Fibroblast of skin of left quadriceps (primary cell): ENCODE measurements at places on chromosomes 1 and 21.

DNA sequence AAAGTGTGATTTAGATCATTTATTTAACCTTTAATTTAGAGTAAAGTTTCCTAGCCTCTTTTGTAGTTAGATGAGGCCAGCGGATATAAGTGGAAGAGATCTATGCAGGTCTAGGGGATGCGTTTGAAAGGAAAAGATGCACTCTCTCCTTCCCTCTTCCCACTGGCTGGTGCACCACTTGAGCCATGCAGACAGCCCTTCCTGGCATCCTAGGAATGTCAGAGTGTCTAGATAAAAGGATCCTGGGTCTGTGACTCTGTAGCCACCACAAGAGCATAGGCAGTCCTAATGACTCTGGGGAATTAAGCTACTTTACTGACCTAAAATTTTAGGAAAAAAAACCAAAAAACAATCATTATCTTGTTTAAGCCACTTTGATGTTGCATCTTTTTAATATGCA is 16.0 kb upstream of the STUM start:
- no peak for DNase-seq

DNA sequence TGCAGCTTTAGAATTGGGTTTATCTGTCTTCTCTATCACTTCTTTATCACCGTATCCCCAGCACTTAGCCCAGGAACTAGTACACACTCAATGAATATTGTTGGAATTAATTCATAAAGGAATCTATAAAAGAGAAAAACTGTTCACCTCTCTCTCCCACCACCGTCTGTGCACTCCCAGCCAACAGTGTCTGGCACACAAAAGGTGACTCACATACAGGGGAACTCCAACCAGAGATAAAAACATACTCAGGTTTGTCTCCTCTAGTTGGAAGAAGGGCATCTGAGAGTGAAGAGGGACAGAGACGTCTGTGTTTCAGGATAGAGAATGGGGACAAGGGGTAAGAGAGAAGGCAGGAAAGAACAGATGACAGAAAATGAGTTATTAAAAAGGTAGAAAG is 10.0 kb downstream of the ITLN1 start:
- DNase-seq, result no peak

DNA sequence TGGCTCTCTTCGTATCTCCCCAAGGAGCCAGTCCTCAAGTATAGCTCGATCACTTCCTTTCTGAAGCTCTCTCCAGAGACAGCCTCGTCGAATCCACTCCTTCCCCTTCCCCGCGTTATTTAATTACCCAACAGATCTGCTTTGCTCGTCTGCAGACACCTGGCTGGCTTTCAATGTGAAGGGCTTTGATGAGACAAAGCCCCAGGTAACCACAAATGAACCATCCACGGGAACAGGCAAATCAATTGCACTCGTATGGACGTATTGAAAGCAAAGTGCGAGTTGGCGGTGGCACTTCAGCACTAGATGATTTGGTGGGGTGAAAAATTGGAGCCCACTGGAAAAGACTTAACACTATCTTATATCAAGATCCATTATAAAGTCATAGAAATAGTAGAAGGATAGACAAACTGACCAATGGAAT is 364 bp upstream of the BCAR3 start:
- DNase-seq, result no peak

DNA sequence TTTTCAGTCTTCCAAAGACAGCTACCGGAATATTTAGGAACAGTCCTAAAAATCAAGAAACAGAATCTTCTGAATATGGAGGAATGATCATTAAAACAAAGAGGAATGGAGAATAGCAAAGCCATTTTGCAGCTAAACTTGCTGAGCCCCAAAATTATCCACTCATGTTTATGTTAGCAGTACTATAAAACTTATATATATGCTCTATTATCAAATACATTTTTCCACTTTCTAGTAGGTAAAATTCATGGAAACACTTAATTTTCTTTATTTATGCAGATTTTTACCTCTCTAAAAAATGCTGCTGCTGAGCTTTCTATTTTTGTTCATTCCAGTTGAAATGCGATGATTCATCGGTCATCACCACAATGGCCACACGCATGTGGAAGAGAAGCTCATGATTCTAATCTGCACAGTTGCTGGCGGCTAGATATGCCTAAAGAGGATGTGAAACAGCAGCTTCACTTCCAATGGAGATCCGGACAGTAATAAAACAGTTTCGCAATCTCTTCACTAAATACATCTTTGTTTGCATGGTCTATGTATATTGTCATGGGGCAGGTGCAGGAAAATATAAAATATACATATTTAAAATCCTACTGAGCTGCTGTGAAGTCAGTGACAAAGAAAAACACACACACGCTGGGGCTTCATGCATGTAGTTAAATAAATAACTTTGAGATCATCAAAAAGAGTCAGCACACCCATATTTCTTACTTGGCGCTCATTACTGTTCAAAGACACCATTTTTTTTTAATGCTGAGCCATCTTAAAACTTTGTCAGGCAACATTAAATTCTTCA is 292.2 kb downstream of the SMYD3 start:
- peak; percentile 74 for DNase-seq

DNA sequence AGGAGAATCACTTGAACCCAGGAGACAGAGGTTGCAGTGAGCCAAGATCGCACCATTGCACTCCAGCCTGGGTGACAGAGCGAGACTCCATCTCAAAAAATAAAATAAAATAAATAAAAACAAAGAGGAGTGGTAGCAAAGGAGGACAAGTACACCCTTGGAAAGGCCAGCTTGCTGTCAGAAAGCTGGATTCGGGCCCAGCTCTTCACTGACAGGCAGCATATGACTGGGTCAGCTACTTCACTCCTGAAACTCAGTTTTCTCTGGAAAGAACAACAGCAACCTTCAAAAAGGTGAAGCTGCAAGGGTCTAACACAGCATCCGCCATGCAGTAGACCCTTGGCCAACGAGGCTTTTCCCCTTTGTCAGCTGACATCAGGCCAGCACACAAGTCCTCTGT is 156.0 kb upstream of the TIAM1 start:
- no peak for DNase-seq

- no peak for DNase-seq
These were observed 41.6 kb downstream of the PDE9A start for GRCh38 chr21:42694751-42695696.

DNA sequence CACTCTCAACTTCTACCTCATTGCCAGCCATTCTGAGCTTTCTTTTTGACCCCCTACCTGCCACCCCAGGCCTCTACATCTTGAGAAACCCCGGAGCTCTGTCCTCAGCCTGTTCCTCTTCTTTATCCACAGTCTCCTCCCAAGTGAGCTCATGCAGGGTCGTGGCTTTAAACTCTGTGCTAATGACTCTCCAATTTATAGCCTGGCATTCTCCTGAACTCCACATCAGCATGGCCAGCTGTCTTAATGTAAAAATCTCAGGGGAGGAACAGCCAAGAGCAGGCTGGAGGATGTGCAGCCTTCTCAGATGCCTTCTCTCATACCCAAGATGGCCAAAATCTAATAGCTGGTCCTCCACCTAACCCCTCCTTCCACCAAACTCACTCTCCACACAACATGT is 84.2 kb downstream of the CCDC185 start:
- DNase-seq, result no peak

DNA sequence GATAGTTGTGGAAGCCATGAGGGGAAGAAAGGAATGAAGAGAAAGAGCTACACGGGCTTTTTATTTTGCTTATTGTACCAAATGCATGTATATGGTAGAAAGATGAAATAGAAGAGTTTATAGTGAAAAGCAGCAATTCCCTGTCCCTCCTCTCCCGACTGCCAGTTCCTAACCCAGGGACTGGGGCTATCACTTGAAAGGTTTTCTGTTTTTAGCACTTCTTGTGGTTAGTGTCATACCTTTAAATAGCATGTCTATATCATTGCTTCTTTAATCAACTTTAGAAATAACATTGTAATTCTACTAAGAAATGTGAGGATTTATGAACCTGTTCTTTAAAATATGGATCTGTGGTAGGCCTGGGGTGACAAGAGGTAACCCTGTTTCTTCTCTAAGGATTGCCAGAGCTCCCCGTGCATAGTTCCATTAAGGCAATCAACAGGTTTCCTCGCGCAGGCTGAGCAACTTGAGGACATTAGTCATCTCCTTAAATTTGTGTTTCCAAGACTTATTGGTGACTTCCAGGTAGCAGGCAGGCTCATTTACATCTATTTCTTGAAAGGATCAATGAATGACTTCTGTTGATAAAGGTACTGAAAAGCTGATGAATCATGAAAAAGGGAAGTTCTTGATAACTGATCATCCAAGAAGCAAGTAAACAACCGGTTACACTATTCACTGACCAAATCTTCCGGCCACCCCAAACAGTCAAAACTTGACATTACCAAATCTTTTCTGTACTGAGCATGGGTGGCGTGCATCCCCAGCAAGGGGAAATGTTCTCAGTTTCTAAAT is 37.8 kb upstream of the S1PR1 start:
- DNase-seq, result no peak

- peak; percentile 27 for DNase-seq
These were observed 122.9 kb upstream of the KRTAP19-8 start for GRCh38 chr21:31161157-31161556.

DNA sequence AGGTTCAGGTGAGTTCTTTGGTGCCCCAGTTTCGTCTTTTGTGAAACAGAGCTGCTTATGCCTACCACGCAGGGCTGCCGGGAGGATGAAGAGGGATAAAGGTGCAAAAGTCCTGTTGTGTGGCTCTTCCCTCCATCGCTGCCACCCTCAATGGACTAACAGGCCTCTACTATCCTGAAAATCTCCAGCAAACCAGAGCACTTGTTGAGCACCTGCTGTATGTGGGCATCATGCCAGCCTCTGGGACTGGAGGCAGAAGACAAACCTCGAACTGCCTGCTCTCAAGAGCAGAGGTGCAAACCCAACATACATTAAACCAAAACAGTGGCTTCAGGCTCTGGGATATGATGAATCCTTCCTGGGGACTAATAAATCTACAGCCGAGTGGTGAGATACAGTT is 174.1 kb downstream of the ACTL8 start:
- DNase-seq, result no peak

DNA sequence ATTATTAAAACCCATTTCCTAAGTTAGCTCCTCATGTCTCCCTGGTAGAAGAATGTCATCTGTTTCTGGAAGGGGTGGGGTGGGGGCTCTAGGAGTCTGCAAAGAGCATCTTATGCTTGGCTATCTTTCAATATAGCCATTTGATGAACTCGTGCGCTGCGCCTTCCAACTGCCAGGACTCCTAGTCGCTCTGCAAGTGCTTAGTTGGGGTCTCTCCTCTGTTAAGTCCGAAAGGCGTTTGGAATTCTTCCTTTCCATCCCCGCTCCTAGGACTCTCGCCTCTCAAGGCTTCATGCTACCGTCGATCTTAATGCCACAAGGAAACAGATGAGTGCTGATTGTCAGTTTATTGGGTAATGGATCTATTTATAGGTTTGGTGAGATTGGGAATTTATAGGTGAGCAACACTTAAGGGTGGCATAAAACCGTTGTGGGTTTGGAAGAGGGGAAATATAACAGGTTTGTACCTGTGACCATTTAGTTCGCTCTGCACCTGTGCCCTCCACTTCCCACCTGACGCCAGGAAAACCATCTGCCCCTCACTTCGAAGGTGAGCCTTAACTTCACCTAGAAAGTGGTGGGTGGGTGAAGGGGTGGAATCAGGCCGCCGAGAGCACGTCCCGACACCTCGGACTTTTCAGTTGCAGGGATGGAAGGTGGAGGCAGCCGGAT is 1.1 kb downstream of the KCNH1 start:
- DNase-seq, result no peak

DNA sequence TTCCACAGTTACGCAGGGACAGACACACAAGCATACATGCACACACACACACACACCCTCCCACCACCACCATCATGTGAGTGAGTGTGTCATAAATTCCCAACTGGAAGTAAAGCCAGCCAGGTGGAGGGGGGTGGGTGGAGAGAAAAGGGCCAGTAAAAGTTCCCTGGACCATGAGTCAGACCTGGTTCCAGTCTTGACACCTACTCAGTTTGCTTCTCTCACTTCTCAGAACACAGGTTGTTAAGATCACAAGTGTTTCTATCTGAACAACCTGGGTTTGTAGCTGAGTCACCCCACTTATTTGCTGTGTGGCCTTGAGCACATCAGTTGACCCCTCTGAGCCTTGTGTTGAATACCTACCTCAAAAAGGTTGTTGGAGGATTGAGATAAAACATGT is 9.6 kb downstream of the EPHA10 start:
- DNase-seq, result no peak

- no peak for DNase-seq
These were observed 22.2 kb upstream of the EIF4G3 start for GRCh38 chr1:21198929-21199328.

DNA sequence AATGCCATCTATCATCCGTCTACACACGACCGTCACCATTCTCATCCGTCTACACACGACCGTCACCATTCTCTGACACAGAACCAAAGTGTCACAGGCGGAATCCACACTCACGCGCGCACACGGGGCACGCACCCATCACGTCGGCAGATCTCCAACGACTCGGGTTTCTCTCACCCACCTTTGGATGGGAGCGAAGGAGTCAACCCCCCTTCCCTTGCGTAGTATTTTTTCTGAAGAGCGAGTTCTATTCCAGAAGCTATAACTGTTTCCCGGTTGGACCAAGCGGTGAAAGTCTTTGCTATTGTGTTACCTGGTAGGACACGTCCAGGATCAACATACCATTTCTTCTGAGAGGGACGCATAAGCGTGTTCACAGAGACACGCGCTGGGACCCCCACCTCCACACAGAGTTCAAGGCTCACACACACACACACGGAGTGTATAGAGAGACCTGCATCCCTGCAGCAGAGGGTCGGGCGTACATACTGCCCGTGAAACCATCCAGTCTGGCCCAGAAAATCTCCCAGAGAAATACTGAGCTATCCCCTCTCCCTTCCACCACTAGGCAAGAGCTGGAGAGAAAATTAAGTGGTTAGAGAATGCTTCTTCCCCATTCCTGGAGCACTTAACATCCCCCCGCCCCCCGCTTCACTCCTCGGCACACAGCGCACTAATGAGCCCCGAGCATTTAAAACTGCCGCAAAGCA is 741 bp downstream of the DUSP10 start:
- no peak for DNase-seq

GRCh38 chr1:236774926-236775325 is 20.2 kb upstream of the MTR start:
- no peak for DNase-seq

DNA sequence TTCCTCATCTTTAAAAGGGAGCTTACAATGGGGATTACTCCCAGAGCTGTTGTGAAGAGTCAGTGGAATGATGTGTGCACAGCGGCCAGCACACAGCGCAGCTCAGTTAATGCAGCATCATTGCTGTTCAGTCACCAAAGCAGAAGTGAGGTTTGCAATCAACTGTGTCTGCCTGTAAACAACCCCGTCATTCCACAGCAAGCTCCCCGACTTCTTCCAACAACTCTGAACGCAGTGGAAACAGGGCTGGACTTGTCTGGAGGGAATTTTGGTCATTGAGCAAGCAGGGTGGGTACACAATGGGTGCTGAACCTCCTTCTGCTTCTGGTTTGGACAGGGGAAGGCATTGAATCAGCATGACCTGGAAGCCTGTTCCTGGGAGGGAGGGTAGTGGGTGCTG is 347.4 kb downstream of the PTPRU start:
- no peak for DNase-seq

- DNase-seq, result no peak
These were observed 39.1 kb downstream of the DYRK1A start for GRCh38 chr21:37405629-37406028.

- DNase-seq, result no peak
These were observed 33.4 kb downstream of the MEGF6 start for GRCh38 chr1:3577711-3578432.
